Stimulated activated CD8-positive, alpha-beta memory T cell treated with anti-CD3 and anti-CD28 coated beads, Interleukin-4, amount 100 ng/mL, for 24 hours (primary cell): ENCODE measurements at places on chromosomes 16 and 17.

DNA sequence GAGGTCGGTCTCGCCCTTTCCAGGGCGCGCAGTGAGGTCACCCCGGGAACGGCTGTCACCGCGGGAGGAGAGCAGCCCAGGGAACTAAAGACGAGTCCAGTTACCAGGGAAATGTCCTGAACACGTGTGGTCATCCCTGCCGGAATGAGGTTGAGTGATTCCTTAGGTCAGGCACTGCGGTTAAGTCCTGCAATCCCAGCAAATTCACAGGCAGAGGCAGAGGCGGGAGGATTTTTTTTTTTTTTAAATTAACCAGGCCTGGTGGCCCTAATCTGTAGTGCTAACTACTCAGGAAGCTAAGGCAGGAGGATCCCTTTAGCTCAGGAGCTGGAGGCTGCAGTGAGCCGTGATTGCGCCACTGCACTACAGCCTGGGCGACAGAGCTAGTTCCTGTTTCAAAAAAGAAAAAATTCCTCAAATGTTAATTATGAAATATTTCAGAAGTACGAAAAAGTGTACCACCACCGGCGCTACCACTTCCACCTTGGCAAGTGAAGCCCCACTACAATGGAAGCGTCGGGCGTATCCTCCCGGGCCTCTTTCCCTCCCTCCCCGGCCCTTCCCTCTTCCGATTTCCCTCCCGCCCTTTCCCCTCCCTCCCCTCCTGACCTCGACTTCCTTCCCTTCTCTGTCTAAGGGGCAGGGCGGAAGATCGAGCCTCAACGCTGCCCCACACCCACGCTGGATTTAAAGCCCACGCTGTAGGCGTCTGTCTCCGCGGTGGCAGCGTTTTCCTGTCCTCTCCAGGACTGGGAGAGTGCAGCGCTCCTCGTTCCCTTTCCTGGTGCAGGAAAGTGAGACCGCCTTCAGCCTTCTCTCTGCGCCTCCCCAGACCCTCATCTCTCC is 27.3 kb downstream of the SLFN11 start:
- DNase-seq = no peak

GRCh38 chr16:78462288-78463208 is 363.1 kb downstream of the WWOX start:
- no peak for DNase-seq

GRCh38 chr17:49986396-49987289 is 8.4 kb downstream of the DLX3 start:
- DNase-seq = no peak

DNA sequence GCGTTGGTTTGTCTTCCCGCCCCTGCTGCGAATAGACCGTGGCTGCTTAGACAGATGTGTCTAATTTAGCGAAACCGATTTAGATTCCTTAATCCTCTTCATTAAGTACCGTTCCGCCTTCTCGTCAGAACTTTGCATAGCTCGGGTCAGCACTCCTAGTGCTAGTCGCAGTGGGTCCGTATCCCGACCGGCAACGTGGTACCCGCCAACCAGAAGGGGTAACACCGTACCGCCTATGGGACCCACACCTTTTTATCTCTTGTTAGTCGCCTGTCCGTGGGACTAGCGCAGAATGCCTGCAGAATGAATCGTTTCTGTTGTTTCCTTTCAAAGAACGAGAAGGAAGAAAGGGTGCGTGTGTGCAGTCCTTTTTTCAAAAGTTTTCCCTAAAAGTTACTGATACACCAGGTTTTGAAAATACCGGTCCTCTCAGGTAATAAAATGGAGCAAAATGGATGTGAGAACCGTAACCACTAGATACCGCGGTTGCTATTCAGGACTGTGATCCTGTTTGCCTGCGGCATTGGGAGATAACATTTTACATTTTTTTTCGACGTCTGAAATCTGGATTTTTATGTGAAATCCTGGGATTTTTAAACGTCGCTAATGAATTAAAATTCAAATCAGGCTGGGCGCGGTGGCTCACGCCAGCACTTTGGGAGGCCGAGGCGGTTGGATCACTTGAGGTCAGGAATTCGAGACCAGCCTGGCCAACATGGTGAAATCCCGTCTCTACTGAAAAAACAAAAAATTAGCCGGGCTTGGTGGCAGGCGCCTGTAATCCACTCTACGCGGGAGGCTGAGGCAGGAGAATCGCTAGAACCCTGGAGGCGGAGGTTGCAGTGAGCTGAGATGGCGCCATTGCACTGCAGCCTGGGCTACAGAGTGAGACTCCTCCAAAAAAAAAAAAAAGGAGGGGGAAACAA is 998 bp upstream of the SRSF1 start:
- no peak for DNase-seq

DNA sequence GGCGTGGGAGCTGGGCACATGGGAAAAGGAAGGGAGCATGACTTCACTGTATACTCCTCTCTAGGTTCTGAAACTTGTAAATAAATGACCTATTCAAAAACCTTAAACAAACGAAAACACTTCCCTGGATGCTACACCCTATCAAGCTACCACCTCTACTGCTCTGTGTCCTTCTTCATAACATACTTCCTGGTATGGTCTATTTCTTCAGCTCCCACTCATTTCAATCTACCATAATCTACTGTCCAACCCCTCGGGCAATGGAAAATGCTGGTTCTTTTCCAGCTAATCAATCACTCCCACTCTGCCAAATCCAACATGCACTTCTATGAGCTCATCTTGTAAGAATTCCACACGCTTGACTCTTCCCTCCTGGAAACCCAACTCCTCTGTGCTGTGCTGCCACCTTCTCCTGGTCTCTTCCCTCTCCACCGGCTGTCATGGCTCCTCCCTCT is 42.4 kb downstream of the AMFR start:
- no peak for DNase-seq

DNA sequence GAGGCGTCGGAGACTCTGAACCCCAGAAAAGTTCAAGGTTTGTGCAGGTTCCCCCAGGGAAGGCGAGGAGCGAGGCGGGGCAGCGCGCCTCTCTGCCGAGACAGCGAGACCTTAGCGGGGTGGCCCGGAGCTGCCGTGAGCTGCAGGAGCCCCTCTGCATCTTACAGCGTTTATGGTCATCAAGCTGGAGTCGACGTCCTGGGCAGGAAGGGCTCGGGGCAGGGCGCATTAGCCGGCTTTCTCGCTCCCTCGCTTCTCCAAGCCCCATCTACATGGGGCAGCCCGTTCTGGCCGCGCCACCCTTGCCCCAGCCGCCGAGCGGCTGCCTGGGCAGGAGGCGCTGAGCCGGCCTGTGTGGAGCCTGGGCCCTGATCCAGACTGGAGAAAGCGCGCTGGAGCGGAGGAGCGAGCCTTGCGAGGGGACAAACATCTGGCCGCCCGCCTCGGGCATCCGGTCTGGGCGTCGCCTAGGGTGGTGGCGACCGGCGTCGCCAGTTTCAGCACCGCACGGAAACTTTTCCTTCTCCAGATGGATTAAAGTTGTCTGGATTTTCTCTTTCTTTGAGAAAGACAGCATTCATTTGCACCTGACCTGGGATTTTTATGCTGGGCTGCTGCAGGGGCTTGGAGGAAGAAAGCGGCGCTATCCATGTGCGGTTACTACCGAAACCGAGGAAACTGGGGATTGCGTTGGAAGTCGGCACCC is 750 bp downstream of the TMEM132E start:
- DNase-seq = no peak

GRCh38 chr16:85750146-85750826 is 610 bp downstream of the C16orf74 start:
- DNase-seq = no peak

DNA sequence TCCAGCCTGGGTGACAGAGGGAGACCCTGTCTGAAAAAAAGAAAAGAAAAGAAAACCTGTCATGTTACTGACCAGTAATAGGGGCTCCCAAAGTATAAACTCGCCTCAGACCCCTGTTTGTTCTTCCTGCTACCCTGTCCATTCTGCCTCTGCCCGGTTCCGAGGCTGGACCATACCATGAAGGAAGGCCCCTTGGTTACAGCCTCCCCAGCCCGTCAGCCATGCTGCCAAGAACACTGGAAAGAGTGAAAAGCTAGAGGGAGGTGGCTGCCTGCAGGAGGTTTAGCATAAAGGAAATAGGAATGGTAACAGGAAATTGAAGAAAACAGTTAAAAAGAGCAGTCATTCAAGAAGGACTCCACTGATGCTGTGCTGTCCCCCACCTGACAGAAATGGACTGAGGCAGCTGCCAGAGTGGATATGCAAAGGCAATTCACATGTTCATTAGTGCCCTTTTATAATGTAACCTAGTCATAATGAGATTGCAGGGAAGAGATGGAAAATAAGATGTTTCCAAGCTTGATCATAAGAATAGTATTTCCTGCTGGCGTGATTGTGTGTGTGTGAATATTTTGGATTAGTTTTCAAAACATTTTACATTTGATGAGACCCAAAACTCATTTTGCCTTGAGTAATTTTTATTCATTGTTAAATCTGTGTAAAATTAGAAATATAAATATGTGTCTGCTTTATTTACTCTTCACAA is 102.6 kb downstream of the GOSR1 start:
- no peak for DNase-seq

DNA sequence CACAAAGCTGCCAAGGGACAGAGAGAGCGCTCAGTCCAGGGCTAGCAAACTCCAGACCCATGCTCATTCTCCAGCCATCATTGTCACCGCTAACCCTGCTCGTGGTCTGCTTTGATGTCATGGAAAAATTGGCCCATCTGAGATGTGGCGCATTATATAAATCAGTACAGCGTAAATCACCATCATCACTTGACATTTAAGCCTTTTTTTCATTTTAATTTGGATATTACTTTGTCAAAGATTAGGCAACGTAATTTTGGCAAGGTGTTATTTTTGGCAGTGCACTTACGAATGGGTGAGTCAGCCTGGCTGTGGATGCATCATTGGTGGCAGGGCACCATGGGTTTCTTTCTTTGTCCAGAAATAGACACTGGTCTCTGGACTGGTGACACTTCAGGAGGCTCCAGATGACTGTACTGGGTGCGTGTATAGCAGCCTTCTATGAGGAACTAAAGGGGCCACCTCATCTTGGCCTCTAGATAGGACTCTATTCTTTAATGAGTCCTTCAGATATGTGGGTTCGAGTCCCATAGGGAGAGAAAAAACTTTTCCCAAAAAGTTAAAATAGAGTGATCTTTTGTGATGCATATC is 166.3 kb downstream of the MSI2 start:
- no peak for DNase-seq

GRCh38 chr17:64327201-64327930 is 63.3 kb downstream of the PECAM1 start:
- no peak for DNase-seq
